ENCODE measurements at places on chromosomes 3 and 15.

- DNase-seq, result no peak
Observed at GRCh38 chr3:129065016-129065719, 4.6 kb downstream of the GP9 start.

DNA sequence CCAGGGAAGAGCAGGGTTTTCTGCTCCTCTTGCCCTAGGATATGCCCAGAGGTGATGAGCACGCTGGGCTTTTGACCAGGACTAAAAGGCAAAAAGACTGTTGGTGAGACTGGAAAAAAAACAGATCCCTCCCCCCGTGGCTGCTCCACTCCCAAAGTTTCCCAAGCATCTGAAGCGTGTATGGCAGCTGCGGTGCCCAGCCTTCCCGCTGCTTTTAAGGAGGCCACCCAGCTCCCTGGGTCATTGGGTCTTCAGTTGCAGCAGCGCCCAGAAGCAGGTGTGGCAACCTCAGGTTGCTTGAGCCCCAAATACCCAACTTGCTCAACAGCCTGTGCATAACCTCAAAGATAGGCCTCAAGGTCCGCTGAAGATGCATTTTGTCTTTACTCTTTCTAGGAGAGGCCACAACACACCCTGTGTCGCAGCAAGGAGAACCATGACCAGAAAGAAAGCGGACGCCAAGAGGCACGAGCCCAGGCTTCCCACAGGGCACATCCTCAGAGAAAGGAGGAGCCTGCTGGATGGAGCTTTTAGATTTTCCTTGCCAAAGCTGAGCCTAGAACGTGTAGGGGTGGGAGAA is 2.0 kb downstream of the SRGAP3 start:
- DNase-seq, result no peak

DNA sequence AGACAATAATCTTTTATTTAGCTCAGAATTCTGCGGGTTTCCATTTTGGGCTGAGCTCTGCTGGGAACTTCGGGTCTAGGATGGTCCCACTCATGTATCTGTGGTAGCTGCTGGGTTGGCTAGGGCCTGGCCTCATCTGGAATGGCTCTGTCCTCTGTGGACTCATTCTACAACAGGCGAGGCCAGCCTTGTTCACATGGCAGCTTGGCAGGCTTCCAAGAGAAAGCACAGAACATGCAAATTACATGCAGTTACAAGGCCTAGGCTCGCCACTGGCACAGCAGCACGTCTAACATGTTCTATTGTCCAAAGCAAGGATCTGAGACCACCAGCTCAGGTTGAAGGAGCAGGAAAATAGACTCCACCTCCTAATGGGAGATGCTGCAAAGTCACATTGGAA is 431.4 kb downstream of the PDCD6IP start:
- DNase-seq, result no peak

DNA sequence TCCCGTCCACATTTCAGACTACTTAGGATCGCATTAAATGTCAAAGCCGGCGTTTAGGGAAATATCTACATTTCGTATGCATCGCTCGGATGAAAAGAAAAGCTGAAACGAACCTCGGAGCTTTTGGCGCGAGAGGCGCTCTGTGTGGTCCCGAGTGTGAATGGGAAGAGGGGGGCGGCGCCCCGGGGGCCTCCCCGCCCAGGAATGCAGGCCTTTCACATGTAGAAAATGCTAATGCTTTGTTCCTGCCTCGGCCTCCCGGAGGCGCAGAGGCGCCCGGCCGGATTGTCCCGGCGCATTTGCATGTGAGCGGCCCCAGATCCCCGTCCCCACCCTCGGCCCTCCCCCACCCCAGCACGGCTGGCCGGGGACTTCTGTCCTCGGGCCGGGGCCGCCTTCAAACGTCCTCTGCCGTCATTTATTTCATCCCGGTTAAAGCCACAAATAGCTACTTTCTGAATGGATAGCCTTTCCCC is 37.0 kb upstream of the TRIM71 start:
- DNase-seq, result no peak

- DNase-seq, result no peak
Observed at GRCh38 chr15:59764775-59765174, 75.7 kb upstream of the BNIP2 start.

DNA sequence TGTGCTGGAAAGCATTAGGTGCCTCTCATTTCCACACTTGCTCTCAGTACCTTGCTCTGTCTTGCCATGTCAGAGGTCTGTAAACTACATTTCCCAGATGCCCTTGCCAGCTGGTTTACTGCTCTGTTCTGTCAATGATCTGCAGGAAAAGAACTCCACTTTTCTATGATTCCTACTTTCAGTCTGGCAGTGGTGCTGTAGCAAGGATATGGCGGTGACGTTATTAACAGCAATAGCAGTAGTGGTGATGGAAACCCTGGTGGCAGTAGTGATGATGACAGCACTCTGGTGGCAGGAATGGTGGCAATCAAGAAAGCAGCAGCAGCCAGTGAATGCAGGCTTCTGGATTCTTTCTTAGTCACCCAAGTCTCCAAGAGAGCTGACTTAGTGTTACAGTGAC is 665.2 kb downstream of the DIPK2A start:
- no peak for DNase-seq

DNA sequence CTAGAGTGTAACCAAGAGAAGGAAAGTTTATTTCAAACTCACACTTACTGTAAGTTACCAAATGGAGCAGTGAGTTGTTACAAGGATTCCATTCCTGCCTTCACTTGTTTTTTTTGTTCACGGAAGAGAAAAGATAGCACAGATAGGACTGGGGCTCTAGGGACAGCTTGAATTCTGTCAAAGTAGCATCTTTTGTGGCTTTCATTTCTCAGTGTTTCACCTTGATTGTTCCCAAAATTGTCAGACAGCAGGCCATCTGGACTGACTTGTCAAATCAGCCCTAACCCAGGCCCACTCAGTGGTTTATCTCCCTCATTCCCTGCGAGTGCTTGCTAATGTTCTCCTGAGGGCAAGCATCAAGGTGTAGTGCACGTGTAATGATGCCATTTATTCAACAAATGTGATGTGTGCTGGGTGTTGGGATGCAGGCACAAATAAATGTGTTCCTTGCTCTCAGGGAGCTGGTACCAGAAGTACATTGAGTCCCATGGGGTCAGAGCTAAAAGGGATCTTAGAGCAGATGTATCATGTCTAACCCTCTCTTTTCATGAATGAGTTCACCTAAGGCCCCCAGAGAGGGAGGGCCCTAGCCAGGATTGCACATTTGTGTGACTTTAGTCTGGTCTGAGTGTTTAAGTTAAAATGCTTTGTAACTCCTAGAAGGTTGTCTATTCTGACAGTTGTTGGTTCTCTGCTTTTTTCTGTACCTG is 49.1 kb downstream of the PDHB start:
- no peak for DNase-seq

GRCh38 chr3:186308549-186308948 is 53.5 kb downstream of the DGKG start:
- no peak for DNase-seq

DNA sequence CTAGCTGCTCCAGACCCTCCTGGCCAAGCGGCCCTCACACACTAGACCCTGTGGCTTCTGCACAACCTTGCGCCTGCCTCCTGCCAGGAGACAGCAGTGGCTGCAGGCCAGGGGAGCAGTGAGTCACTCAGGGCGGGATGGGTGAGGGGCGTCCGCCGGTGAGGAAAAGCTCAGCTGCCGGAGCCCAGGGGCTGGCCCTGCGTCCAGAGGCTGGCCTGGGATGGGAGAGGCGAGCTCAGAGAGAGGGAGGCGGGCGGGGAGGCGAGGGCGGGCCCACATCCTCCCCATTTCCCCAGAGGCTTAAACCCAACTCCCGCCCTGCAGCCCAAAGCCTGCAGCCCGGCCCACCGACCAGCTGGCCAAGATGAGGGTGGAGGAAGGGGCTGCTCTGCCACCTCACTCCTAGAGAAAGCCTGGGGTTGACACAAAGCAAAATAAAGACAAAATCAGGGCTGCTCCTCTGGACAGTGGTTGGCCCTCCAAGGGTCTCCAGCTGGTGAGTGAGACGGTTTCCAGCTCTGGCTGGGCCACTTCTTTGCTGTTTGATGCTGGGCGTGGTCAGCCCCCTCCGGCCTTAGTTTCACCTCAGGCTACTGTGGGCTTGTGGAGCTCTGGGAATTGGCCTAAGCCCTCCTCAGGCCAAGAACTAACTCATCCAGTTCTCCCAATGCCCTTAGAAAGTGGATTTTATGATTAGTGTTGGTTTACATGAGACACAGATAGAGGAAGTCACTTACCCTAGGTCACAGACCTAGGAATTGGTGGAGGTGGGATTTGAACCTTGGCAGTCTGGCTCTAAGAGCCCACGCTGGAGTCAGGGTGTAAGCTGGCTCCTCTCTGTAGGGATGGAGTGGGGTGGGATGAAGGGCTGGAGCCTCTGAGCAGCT is 50.6 kb downstream of the IQSEC1 start:
- DNase-seq, result no peak

DNA sequence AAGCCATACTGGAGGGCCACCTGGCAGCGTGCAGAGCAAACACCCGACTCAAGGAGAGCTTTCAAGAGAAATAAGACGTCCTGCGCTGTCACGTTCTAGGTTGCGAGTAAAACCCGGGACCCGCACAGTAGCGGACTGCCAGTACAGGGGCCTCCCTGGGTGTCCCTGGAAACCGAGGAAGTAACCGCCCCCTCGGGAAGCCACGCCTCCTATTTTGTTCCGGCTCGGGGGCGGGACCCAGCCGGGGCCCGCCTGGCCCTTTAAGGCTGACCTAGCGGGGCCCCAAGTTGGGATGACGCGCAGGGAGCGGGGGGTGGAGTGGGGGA is 218 bp upstream of the MAPKAPK3 start:
- DNase-seq, result peak; percentile 88

DNA sequence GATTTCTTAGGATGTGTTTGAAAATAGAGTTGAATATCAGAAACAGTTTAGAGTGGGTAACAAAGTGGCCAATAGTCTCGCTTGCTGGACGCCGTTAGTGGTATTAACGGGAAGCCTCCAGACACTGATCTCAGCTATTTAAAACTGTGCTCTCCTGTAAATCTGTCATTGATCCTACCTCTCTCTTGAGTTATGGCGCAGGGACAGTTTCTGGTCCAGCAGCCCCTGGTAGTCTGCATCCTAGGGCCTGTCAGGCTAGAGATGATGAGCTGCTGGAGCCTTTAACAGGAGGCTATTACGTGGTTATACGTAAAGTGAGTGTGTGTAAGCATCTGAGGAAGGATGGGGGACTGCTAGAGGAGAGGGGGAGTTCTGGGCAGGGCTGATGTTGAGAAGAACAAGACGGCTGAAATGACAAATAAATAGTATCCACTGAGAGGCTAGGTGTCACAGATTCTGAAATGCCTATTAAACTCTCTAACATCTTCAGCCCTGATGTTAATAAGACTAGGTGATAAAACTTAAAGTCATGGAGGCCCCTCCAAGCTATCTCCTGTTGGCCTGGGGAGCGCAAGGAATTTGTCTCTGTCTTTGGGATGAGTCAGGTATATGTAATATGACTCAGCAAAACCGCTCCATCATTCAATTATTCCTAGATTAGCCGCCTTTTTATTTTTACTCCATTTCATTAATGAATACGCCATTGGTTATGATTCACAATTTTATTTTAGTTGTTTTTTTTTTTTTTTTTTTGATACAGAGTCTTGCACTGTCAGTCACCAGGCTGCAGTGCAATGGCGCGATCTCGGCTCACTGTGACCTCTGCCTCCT is 155.7 kb downstream of the GREM1 start:
- no peak for DNase-seq

GRCh38 chr15:85825719-85826118 is 31.0 kb upstream of the KLHL25 start:
- no peak for DNase-seq

DNA sequence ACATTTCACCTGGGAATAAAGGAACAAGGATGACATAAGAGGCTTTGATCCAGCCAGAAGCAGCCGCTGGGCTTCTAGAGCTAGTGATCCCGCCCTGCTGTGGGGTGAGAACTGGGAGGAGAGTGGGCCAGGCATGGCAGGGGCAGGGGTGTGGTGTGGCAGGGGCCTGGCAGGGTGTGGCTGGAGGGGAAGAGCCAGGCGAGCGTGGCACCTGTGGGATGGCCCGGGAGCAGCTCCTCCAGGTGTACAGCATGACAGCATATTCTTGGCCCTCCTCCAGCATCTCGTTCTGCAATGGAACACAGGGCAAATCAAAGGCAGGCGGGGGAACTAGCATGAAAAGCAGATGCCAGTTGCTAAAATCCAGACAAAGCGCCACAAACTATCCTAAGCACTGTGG is 35.5 kb downstream of the CYFIP1 start:
- no peak for DNase-seq

DNA sequence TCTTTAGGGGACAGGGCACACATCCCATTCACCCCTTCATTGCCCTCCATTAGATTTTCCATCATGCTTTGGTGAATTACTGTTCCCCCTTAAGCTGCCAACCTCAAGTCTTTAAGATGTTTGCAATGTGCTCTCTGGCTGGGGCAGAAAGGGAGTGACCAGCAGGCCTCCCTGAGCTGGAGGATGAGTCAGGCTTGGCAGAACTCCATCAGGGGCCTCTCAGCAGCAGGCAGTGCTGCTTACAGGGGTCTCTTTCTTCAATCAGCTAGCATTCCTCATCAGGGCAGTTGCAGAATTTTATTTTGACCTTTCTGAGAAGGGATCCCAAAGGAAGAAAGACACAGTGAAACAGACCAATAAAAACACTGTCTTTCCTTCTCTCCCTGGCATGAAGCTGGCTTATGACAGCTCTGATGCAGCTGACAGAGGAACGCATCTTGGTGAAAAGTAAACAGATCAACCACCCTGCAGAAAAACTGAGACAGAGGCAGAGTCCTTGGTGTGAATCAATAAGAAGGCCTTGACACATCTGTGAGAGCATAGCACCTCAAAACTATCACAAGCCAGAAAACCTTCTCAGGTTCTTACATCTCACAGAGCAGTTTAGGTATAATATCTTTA is 88.7 kb upstream of the MRPL3 start:
- DNase-seq, result no peak

GRCh38 chr3:157092230-157092629 is 67.7 kb downstream of the CCNL1 start:
- no peak for DNase-seq

DNA sequence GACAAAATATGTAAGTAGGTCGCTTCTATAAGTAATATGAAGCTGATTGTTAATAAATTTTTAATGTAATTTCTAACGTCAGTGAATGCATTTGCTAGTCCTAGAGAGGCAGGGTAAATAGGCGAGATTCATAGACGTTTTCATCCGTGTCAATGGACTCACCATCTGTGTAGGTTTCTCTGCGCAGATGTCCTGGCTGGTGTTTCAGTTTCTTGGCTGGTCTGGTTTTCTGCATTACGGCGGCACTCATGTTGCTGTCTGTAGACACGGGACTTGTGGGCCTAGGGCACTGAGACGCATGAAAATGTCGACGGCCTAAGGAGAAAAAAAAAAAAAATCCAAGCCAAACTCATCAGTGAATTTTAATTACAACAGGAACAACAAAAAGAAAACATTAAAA is 1153.3 kb downstream of the ROBO1 start:
- no peak for DNase-seq

GRCh38 chr3:11548721-11549131 is 95.0 kb downstream of the VGLL4 start:
- DNase-seq, result no peak

DNA sequence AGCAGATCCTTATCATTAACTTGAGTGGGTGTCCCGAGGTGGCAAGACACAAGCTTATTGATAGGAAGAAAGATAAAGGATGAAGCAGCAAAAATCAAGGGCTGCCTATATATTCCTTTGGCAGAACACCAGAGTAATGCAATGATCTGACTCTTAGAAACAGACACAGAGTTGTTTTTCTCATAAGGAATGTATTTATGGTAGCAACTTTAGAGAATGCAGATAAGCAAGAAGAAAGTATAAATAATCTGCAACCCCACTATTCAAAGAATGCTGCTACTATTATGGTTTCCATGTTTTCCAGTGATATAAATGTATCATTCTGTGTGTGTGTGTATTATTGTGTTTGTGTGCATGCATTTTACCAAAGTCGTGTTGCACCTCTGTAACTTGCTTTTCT is 208.3 kb downstream of the THSD4 start:
- no peak for DNase-seq

GRCh38 chr3:135915206-135915605 is 50.3 kb upstream of the PPP2R3A start:
- DNase-seq, result no peak

Data from activated CD4-positive, CD25-positive, alpha-beta regulatory T cell (primary cell).